HFFc6 (cell line): ENCODE measurements at places on chromosomes 16 and 17. TPM values are rescaled to one million over a fixed set of nuclear protein-coding genes. Genes with fewer than 3 reads are reported as not detected.

TPSG1 gene
- total RNA-seq = 0.23 TPM in 1 of 3 replicates, not detected in the others

NEUROD2 gene
- total RNA-seq = not detected in 2 replicates

TRPV3 gene
- 0.07 to 0.24 TPM in 2 of 3 replicates, not detected in the other for total RNA-seq

TBC1D3C gene
- total RNA-seq = 0.53 to 1.4 TPM in 2 of 3 replicates, not detected in the other

OR1A1 gene
- not detected in 3 replicates for total RNA-seq

MPP2 gene
- total RNA-seq = 0.80 to 1.1 TPM (median 1.0 TPM) in 3 replicates

DNAJA2 gene
- total RNA-seq = 64.2 to 72.4 TPM (median 69.7 TPM) in 3 replicates

TBC1D26 gene
- total RNA-seq = not detected in 3 replicates

TIGD7 gene
- 3.4 to 3.9 TPM (median 3.5 TPM) in 3 replicates for total RNA-seq

GRCh38 chr17:66548659-66549310 is 246.4 kb downstream of the PRKCA start:
- H3K27me3 ChIP-seq = peaks cover 1% of the 10 kb centered on the region; the same call in 1 of the 2 replicates
- H3K4me1 ChIP-seq = peaks cover 78% of the 10 kb centered on the region
- peak; percentile 19 for DNase-seq
- H3K36me3 ChIP-seq = peaks cover 33% of the 10 kb centered on the region

DNA sequence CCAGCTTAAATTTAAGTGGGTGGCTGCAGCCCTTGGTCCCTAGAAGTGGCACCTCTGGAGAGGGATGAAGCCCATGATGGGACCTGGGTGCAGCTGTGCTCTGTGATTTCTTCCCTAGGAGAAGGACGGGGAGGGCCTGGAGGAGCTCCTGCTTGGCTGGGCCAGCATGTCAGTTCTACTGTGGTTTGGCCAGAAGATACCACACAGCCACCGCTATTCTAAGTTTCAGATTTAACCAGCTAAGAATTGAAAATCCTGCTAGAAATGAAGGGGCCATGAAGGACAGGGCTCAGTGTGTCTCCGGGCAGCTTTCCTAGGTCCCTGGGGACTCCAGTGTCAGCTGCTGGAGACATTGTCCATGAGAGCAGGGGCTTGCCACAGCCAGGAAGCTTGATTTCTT is 9.7 kb downstream of the RAP1GAP2 start:
- DNase-seq = no peak
- 0 out of 2 replicates have a peak, but pooled peaks cover 4% of the 10 kb centered on the region for H3K4me1 ChIP-seq
- no peak overlapping the region for H3K27ac ChIP-seq
- H3K36me3 ChIP-seq = no peaks in the 10 kb centered on the region

- peaks cover 29% of the 10 kb centered on the region for H3K27me3 ChIP-seq
- no peak overlapping the region for H3K27ac ChIP-seq
- DNase-seq = no peak
- peaks cover 8% of the 10 kb centered on the region; the same call in 1 of the 2 replicates for H3K4me1 ChIP-seq
- H3K4me3 ChIP-seq = no peak overlapping the region
- peaks cover 14% of the 10 kb centered on the region for H3K36me3 ChIP-seq
Observed at GRCh38 chr17:17358866-17359265, 55.7 kb downstream of the NT5M start.

- peaks cover 10% of the 10 kb centered on the region; the same call in 1 of the 2 replicates for H3K4me1 ChIP-seq
- H3K4me3 ChIP-seq = no peak overlapping the region
- no peaks in the 10 kb centered on the region for H3K27me3 ChIP-seq
- H3K36me3 ChIP-seq = no peaks in the 10 kb centered on the region
Observed at GRCh38 chr17:31838636-31839225, 20.3 kb downstream of the COPRS start.

DNA sequence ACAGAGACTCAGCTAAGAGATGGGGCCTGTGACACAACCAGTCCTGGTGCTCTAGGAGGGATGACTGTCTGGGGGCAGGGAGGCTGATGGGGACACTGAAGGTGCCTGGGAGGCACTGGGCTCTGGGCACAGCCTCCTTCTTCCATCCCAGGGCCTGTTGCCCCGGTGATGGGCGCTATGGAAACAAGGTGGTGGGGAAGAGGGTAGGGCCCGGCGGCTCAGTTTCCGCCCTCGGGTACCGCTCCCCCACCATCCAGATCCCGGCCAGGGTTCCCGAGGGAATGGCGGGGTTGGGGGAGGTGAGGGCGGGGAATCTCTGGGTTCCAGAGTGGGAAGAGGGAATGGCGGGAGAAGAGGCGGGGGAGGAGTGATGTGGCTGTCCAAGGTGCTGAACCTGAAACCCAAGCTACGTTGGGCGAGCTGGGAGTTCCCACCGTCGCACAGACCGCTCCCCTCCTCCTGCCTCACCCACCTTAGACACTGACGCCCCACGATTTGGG is 981 bp downstream of the KCNH4 start:
- H3K36me3 ChIP-seq = no peaks in the 10 kb centered on the region
- peaks cover 22% of the 10 kb centered on the region for H3K4me1 ChIP-seq
- peaks cover 20% of the 10 kb centered on the region for H3K27me3 ChIP-seq

DNA sequence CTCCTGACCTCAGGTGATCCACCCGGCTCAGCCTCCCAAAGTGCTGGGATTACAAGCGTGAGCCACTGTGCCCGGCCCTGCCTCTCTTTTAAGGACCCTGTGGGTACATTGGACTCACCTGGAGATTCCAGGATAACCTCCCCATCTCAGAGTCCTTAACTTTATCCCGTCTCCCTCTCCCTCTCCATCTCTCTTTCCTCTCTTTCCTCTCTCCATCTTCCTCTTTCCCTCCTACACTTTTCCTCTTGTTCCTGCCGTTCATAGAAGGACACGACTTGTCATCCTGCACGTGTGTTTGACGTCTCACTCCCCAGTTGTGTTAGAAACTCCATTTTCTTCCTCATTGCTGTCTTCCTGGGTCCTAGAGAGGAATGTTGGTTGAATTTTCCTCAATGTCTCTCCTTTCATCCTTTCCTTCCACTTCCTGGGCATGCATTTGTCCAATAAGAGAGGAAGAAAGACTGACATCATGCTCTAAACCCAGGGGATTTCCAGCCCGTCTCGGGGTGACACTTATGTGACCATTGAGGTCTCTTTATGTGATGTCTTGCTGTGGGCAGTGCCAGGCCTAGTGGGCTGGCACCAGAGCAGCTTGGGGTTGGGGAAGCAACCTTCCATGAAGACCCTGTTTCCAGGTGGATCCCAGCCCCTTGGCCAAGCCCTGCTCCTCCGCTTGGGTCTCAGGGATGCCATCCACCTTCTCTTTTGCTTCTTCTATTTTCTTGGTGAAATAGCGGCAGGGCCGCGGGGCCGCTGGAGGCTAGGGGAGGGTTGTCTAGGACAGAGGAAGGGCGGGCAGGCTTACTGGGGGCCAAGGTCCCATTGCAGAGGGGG is 39.8 kb upstream of the IRF8 start:
- peaks cover 21% of the 10 kb centered on the region for H3K27me3 ChIP-seq
- no peak overlapping the region for H3K27ac ChIP-seq
- peaks cover 8% of the 10 kb centered on the region for H3K4me1 ChIP-seq
- H3K36me3 ChIP-seq = no peaks in the 10 kb centered on the region

GRCh38 chr16:50284131-50284911 is 18.0 kb downstream of the ADCY7 start:
- H3K36me3 ChIP-seq = peaks cover 20% of the 10 kb centered on the region
- no peaks in the 10 kb centered on the region for H3K4me1 ChIP-seq
- no peak overlapping the region for H3K27ac ChIP-seq

DNA sequence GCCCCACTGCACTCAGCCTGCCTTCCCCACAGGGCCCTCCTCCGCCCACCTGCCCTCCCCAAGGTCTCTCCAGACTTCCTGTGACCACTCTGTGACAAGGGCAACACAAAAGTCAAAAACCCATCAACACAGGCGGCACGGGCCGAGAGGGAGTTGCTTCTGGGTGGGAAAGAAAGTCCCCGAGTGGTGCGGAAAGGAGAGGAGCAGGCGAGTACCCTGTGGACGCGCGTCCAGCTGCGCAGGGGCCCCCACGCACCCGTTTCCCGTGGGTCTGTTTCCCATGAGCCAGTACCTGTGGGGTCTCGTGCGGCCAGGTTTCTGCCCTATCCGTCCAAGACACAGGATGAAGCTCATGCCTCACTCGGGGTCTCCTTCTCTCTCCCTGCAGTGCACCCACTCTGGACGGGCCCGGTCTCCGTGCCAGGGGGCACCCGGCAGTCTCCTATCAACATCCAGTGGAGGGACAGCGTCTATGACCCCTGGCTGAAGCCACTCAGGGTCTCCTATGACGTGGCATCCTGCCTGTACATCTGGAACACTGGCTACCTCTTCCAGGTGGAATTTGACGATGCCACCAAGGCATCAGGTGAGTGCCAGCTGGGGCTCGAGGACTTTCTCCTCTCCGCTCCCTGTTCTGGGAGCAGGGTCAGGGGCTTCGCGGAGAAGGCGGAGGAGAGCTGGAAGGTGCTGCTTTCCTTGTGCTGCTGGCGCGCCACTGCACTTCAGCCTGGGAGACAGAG is 12.2 kb downstream of the CD2BP2 start:
- no peaks in the 10 kb centered on the region for H3K36me3 ChIP-seq
- no peak overlapping the region for H3K27ac ChIP-seq
- peaks cover 2% of the 10 kb centered on the region; the same call in 1 of the 2 replicates for H3K27me3 ChIP-seq
- no peak for DNase-seq

GRCh38 chr17:43151880-43152456 is 19.0 kb upstream of the NBR1 start:
- H3K27me3 ChIP-seq = no peaks in the 10 kb centered on the region; the same call in 1 of the 2 replicates
- H3K4me3 ChIP-seq = no peak overlapping the region
- H3K4me1 ChIP-seq = no peaks in the 10 kb centered on the region
- H3K36me3 ChIP-seq = peaks cover 9% of the 10 kb centered on the region
- no peak overlapping the region for H3K27ac ChIP-seq

DNA sequence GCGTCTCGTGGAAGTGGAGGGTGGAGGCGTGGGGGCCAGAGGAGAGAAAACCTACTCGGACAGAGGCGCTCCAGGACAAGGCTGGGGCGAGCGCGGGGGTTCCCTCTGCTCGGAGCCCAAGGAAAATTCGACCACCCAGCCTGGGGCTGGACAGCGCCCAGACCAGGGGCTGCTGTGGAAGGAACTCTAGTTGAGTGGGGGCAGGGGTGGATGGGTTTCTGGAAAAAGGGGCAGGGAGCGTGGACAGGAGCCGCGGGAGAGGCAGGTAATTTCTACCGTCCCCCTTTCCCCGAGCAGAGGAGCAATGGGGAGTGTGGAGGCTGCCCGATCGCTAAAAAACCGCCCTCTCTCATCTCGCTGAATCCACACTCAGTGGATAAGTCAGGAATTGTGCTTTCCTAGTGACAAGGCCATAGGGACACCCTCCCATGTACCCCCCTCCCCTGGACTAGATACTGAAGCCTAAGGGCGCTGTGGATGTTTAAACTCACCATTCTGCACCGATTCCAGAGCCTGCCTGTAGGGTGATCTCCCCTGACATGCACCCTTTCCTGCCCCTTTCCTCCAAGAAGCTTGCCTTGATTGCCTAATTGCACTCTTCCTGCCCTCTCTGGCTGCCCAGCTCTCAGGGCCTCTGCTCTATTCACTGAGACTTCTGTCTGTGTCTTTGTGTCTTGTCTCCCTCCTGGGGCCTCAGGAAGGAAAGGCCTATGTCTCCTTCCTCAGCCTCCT is 90.7 kb upstream of the TMEM97 start:
- peaks cover 21% of the 10 kb centered on the region for H3K4me1 ChIP-seq
- no peak overlapping the region for H3K27ac ChIP-seq
- no peak for DNase-seq
- peak overlapping the region; percentile 91 for H3K4me3 ChIP-seq
- H3K27me3 ChIP-seq = peaks cover 7% of the 10 kb centered on the region

GRCh38 chr17:77472468-77473310 is 331.9 kb downstream of the SEC14L1 start:
- DNase-seq = peak; percentile 46
- peaks cover 26% of the 10 kb centered on the region for H3K36me3 ChIP-seq
- H3K27me3 ChIP-seq = peaks cover 19% of the 10 kb centered on the region

- H3K27me3 ChIP-seq = no peaks in the 10 kb centered on the region
- H3K4me3 ChIP-seq = no peak overlapping the region
- no peak for DNase-seq
Observed at GRCh38 chr16:53982631-53983042, 278.7 kb downstream of the FTO start.

GRCh38 chr17:69590671-69591070 is 176.2 kb downstream of the MAP2K6 start:
- no peaks in the 10 kb centered on the region for H3K27me3 ChIP-seq
- no peak for DNase-seq
- H3K36me3 ChIP-seq = no peaks in the 10 kb centered on the region
- H3K27ac ChIP-seq = no peak overlapping the region

- H3K4me3 ChIP-seq = no peak overlapping the region
- no peaks in the 10 kb centered on the region; the same call in 1 of the 2 replicates for H3K27me3 ChIP-seq
- no peak for DNase-seq
- H3K4me1 ChIP-seq = peaks cover 5% of the 10 kb centered on the region
Observed at GRCh38 chr16:89172528-89173173, 1.1 kb downstream of the CDH15 start.

- DNase-seq = no peak
- no peaks in the 10 kb centered on the region for H3K36me3 ChIP-seq
- no peak overlapping the region for H3K27ac ChIP-seq
- peaks cover 10% of the 10 kb centered on the region; the same call in 1 of the 2 replicates for H3K4me1 ChIP-seq
- H3K4me3 ChIP-seq = no peak overlapping the region
Observed at GRCh38 chr16:55697867-55698266, 42.1 kb downstream of the SLC6A2 start.

GRCh38 chr17:14204084-14204483 is 32.6 kb downstream of the CDRT15 start:
- no peaks in the 10 kb centered on the region; the same call in 1 of the 2 replicates for H3K4me1 ChIP-seq
- peaks cover 5% of the 10 kb centered on the region; the same call in 1 of the 2 replicates for H3K36me3 ChIP-seq
- DNase-seq = no peak
- H3K4me3 ChIP-seq = no peak overlapping the region

- no peaks in the 10 kb centered on the region for H3K27me3 ChIP-seq
- no peak overlapping the region for H3K4me3 ChIP-seq
- H3K4me1 ChIP-seq = peaks cover under 1% of the 10 kb centered on the region; the same call in 1 of the 2 replicates
- H3K36me3 ChIP-seq = no peaks in the 10 kb centered on the region; the same call in none of the 2 replicates
- no peak for DNase-seq
- H3K27ac ChIP-seq = no peak overlapping the region
Observed at GRCh38 chr17:72833128-72833765, 259.2 kb downstream of the SLC39A11 start.

DNA sequence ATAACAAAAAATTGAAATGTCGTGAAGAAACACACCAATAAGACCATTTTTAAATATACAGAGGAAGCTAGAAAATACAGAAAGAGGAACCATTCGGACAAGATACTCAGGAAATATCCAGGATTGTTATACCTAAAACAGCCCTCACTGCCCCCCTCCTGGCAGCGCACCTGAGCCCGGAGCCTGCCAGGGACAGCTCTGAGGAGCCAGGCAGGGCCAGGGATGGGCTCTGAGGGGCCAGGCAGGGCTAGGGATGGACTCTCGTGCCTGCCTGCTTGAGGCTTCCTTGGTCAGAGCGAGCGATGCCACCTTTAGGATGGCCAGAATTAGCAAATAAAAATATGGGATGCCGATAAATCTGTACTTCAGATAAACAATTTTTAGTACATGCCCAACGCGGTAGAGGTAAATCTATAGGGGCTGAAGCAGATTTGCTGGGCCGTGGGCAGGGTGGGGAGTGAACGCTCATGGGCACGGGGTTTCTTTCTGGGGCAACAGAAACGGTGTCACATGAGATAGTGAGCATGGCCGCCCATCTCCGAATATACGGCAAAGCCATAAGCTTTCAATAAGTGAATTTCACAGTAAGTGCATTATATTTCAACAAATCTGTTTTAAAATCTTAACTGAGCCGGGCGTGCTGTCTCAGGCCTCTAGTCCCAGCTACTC is 18.2 kb upstream of the CSNK1D start:
- peak overlapping the region; percentile 67 for H3K4me3 ChIP-seq
- peaks cover 45% of the 10 kb centered on the region for H3K4me1 ChIP-seq
- H3K27ac ChIP-seq = peak overlapping the region; percentile 8; the same call in 1 of the 2 replicates
- no peak for DNase-seq
- no peaks in the 10 kb centered on the region for H3K36me3 ChIP-seq

- peak; percentile 83 for DNase-seq
- H3K4me3 ChIP-seq = peak overlapping the region; percentile 45
- H3K27ac ChIP-seq = peak overlapping the region; percentile 89
- H3K36me3 ChIP-seq = peaks cover 54% of the 10 kb centered on the region
Observed at GRCh38 chr17:31580706-31581490, 189.4 kb downstream of the RAB11FIP4 start.

- no peak overlapping the region for H3K4me3 ChIP-seq
- DNase-seq = no peak
- H3K4me1 ChIP-seq = no peaks in the 10 kb centered on the region
- H3K27ac ChIP-seq = no peak overlapping the region
- no peaks in the 10 kb centered on the region for H3K36me3 ChIP-seq
Observed at GRCh38 chr17:77628035-77628434, 330.5 kb upstream of the TNRC6C start.
